GM04503 (cell line): ENCODE measurements at places on chromosomes 1 and 21.

DNA sequence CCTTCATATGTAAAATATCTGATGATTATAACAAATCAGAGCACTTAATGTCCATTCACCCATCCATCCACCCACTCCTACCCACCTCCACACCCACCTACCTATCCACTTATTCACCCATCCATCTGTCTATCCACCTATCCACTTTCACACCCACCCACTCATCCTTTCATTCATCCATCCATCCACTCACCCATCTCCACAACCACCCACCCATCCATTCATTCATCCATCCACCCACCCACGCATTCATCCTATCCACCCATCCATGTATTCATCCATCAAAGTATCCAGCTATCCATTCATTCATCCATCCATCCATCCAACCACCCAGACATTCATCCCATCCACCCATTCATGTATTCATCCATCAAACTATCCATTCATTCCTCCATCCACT, 466.1 kb downstream of the AJAP1 start:
- no peak for DNase-seq

- DNase-seq, result no peak
These were observed 410.7 kb downstream of the DSCAM start for GRCh38 chr21:40436261-40436660.

DNA sequence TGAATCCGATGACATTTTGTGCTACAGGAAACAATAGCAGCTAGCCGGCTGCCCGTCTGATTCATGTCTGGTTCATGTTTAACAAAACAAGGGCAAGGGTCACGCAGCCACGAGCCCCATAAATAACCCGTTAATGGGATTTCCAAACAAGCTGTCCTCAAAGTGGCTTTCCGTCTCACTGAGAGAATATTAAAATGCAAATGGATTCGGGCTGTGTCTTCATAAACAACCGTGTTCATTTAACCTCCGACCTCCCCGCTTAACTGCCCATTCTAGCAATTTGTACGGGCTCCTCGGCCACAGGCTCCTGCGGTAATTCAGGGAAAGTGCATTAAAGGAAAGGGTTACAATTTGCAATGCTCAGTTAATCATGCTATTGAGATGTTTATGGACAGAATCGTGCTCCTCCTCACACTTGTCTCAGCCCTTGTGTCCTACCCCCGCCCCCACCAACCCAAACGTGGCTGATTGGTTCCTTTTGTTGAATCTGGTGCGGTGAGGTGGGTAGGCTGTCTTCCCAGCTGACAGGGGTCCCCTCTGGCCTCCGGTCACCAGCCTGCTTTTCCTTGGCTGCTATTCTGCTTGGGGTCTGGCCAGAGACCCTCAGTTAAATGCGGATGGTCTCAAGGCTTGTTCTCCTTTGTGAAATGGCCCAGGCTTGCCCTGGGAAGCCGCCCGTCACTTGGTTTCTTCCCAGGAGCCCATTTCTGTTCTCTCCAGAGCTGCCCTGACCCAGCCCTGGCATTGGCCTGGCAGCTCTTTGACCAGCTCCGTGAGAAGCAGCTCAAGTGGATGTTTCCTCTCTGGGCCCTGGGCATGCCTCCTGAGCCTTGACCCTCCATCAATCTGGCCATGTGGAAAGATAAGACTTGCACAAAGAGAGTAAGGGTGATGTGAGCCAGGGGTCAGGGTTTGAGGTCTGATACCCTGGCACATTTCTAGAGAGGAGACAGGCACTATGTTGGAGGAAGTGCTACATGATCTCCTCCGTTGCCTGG, 200.7 kb upstream of the POU3F1 start:
- DNase-seq, result peak; percentile 20

GRCh38 chr1:5917591-5918274, 74.5 kb downstream of the NPHP4 start:
- DNase-seq, result no peak

DNA sequence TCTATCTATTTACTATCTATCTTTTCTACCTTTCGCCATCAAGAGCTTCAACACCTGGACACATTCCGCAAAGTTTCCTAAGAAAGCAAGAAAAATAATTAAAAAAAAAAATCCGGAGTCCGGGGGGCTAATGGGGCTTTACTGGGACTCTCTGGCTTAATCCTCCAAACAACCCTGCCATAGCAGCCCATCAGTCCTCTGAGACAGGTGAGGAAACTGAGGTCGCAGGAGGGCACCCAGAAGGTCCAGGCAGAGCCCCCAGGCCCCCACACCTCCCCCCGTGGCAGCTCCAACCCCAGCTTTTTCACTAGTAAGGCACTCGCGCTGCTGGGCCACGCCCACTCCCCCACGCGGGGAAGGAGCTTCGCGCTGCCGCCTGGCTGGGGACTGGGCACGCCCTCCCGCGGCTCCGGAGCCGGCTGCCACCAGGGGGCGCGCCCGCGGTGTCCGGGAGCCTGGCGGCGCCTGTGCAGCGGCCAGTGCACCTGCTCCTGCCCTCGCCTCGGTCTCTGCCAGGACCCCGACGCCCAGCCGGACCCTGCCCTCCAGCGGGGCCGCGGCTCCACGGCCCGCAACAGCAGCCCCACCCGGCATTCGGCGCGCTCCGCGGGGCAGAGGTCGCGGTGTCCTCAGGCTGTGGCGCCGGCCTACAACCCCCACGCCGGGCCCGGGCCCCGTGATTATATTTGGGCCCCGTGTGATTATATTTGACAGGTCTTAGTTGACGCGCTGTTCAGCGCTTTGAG, 54.1 kb upstream of the SAMD11 start:
- DNase-seq, result no peak

DNA sequence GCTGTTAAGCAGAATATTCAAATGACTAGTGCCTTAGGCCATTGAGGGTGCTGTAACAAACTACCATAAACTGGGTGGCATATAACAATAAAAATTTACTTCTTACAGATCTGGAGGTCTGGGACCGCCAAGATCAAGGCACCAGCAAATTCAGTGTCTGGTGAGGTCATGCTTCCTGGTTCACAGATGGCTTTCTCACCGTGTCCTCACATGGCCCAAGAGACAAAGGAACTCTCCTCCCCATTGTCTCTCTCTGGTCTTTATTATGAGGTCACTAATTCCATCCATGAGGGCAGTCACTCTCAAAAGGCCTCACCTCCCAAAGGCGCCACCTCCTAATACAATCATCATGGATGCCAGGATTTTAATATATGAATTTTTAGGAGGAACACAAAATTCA, 127.3 kb downstream of the GABPA start:
- no peak for DNase-seq

DNA sequence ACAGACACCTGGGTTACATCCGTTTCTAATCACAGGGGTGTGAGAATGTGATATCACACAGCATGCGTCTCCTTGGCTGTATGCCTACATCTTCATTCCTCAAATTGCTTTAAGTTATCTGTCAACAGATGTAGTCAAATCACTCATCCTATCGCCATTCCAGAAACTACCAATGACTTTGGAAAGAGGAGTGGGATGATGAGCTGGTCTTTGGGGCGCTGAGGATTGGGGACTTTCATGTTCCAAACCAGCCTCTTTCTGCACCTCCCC, 104.8 kb downstream of the NAV1 start:
- no peak for DNase-seq

GRCh38 chr1:8384088-8384487, 66.2 kb downstream of the SLC45A1 start:
- no peak for DNase-seq

DNA sequence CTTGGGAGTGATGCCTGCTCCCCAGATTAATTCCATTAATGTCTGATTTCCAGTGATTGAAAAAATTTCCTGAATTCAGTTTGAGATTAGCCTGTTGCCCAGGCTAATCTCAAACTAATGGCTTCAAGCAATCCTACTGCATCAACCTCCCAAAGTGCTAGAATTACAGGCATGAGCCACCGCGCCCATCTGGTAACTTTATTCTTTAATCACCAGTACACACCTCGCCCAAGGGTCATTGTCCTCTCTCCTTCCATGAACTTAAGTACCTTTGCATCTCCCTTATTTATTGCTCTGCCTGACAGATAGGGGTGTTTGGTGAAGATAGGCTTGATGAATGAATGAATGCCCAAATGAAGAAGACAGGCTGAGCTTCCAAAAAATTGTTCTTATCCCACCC, 366.5 kb downstream of the SIPA1L2 start:
- DNase-seq, result no peak

DNA sequence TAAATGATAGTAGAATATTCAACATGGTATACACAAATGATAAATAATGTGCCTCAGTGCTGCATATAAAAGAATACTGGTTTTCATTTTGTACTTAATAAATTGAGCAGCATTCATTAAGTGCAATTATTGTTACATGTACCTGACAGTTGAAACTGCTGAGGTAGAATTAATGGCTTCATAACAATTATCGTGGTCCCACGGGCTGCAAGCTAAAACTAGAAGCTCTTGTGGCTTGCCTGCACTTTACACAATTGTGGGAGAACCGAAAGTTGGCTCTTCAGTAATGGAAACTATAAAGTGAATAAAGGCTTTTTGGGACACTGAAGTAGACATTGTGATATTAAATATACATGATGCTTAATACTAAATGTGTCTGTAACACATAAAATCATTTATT, 23.2 kb downstream of the INSL5 start:
- no peak for DNase-seq

DNA sequence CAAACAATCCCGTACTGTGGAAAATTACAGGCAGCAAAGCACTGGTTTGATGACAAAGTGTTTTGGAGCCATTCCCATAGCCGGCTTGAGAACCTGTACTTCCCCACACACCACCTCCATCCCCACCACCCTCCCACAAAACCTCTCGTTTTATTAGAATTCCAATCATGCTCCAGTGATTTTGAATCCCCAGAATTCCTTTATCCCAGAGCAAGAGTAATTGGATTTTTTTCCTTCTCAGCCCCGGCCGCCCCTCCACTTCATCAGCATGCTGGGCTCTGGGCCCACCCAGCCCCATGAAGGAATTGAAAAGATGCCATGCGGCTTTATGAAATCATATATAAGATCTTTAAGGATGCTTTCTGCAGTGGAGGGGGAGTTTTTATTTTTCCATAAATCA, 136.6 kb downstream of the OMA1 start:
- DNase-seq, result peak; percentile 59

DNA sequence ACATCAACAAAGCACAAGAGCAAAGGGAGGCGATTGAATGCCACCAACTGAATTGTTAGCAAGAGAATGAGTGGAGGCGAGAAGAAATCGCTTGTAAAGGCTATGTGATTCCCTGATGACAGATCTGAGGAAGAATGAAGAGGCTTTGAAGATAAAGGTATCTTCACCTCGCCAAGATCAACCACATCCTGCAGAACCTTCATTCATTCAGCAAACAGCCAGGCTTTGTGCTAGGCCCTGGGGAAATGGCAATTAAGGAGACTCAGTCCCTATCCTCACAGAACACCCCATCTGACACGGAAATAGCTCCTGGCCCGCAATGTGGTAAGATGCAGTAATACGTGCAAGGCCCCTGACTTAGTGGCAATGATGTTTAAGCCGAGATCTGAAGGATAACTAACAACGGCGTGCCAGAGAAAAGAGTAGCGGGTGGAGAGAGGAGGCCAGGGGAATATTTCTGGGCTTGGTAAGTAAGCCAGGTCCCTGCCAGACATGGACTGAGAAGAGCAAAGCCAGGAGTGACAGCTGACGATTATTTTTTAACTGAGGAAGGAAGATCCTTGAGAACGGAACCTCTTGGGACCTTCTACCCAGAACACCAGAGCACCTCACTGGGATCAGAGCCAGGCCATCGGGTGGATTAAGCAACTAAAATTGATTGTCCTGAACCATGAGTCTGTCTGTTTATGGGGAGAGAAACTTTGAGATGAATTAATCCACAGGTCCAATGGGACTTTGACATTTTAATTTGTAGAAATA, 4.6 kb upstream of the VSIG8 start:
- no peak for DNase-seq

DNA sequence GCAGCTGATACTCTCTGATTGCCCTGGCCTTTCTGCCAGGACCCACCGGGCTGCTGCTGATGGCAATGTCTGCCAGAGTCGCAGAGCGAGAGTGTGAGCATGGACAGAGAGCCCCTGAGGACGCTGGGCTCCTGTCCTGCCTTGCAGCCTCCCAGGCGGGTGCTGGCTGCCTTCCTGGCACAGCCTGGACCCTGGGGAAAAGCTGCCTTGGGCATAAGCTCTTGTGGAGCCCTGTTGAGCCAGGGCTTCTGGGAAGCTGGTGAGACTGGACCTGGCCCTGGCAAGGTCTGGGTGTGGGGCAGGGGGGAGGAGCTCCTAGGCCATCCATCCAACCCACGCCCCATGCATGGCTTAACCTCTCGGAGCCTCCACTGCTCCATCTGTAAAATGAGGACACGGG, 105.8 kb upstream of the WNT4 start:
- DNase-seq, result no peak

DNA sequence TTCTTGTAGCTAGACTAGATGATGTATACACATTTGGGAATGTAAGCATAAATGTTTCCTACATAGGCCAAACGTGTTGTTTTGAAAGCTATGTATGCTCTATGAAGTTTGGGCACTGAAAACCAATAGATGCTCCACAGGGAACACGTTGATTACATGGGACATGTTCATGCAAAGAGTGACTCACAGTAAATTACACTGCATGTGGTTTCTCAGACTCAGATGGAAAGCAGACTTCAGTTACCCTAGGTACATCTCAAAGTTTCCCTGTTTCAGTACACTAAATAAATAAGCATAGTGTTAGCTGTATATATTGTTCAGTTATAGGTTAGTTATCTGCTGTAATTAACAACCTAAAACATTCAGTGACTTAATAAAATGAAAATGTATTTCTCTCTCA, 301.9 kb upstream of the RUNX1 start:
- no peak for DNase-seq

DNA sequence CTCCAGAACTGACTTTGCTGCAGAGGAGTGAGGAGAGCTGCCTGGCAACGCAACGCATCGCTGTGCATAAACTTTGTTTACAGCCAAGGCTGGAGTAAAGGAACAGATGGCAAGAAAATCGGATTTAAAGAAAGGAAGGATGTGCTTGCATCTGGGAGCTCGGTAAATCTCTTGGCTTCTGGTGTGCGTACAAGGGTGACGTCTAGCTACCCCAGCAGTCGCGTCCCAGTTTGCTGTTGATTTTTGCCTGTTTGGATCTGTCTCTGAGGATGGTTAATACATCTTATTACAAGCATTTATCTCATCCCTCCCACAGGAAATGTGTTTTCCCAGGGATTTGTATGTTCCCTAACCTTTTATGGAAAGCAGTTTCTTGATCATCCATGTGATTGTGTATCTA, 73.3 kb upstream of the RALGPS2 start:
- DNase-seq, result no peak

- no peak for DNase-seq
These were observed 95.5 kb downstream of the KAZN start for GRCh38 chr1:14693949-14694348.

- no peak for DNase-seq
These were observed 7.0 kb upstream of the C1orf198 start for GRCh38 chr1:230875370-230875769.

- DNase-seq, result no peak
These were observed 6.1 kb downstream of the MYBPHL start for GRCh38 chr1:109300650-109301151.

- DNase-seq, result no peak
These were observed 10.4 kb upstream of the PTPRF start for GRCh38 chr1:43520100-43520778.

GRCh38 chr1:177163844-177164379, 600 bp downstream of the ASTN1 start:
- DNase-seq, result no peak
